CD4-positive, CD25-positive, alpha-beta regulatory T cell (primary cell): ENCODE measurements at places on chromosomes 2 and 18.

- no peak for DNase-seq
Measured at GRCh38 chr18:22509423-22509822, 91.7 kb upstream of the CTAGE1 start.

DNA sequence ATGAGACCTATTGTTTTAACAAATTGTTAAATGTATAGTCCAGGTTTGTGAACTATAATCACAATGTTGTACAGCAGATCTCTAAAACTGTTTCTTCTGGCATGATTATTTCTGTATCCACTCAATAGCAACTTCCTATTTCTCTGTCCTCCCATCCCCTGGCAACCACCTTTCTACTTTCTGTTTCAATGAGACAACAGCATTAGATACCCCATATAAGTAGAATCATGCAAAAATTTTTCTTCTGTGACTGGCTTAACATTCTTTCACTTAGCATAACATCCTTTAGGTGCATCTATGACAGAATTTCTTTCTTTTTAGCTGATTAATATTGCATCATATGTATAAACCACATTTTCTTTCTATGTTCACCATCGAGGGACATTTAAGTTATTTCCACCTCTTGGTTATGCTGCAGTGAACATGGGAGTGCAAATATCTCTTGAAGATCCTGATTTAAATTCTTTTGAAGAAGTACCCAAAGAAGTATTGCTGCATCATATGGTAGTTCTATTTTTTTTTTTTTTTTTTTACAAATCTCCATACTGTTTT is 713.5 kb downstream of the LRP1B start:
- no peak for DNase-seq

DNA sequence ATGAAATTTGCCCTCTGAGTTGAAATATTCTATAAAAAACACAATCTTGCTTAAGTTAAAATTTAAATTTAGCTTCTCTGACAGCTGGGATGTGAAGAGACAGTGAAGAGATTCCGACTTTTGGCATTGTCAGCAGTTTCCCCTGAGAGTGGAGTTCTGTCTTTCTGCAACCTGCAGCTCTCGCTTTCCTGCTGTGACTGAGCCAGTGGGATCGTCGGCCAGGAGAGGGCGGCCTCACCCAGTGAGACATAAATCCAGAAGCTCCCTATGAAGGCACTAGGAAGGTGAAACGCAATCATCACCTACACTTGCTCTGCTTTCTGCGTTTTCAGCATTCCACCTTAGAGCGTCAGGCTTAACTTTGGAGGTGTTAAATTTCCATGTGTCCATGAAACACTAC is 75.4 kb upstream of the HNMT start:
- no peak for DNase-seq

DNA sequence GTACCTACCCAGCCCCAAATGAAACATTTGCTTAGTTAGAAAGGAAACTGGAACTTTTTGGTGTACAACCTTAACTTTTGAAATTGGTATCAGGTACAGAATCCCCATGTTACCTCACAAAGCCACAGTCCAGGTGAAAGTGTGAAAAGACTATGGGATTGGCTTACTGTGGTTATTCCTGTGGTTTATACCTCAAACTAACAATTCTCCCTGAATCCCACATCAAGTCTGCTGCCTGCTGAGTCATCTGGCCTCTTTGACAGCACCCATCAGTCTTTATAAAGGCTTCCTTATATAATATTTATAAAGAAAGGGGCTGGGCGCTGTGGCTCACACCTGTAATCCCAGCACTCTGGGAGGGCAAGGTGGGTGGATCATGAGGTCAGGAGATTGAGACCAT is 164.6 kb downstream of the TMEM247 start:
- no peak for DNase-seq

GRCh38 chr2:133871545-133872209 is 303.4 kb upstream of the NCKAP5 start:
- DNase-seq, result no peak

GRCh38 chr18:78896111-78896905 is 83.3 kb upstream of the SALL3 start:
- no peak for DNase-seq

DNA sequence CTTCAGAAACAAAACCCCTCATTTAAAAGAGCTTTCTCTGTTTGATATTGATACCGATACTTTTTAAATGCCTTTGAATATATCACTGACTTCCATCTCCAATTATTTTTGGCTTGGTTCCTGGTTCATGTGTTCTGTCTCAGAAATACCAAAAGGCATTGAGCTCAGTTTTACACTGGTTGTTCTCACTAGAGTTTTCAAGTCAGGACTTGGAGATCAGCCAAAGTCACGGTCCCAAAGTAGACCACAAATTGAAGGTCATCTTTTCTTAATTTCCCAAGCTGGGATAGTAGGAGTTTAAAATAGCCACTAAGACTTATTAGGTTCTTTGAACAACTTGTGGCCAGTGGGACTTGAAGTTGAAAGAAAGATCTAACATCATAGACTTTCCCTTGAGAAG is 24.2 kb downstream of the DHRS9 start:
- no peak for DNase-seq

DNA sequence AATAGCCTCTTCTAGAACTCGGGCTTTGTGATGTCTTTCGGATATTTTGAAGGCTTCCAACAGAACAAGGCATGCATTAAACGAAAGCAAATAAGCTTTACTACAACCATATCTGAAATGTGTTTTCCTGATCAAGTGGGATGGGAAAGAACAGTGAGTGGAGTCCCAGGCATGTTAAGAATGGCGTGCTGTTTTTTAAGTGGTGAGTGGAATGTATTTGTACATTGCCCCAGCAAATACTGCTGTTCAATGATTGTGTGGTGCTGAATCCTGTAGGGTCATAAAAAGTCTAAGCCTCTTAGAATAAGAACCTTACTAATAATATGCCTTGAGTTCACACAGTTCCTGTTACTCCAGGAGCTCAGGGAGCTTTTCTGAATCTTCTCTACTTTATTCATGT is 52.5 kb downstream of the POMC start:
- DNase-seq, result no peak

- DNase-seq, result no peak
Measured at GRCh38 chr18:10055125-10055750, 141.4 kb downstream of the VAPA start.

DNA sequence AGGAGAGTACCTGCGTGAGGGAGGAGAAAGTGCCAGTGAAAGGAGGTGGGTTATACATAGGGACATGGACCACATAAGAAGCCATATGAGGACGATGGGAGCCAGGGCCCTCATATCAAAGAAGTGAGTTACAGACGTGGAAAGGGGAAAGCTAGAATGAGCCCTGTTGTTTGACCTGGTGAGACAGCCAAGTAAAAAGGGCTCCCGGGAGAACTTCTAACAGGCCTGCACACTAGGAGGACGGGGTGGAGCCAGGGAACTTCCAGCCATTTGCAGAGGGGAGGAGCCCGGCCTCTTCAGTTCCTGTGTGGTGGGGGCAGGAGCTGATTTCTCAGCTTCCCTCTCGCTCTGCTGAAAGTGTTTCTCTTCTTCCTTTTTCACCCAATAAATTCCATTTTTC is 84.1 kb upstream of the SLC66A3 start:
- no peak for DNase-seq

GRCh38 chr2:122960759-122961641 is 1064.1 kb upstream of the CNTNAP5 start:
- DNase-seq, result no peak

GRCh38 chr2:9992427-9993187 is 41.1 kb downstream of the GRHL1 start:
- no peak for DNase-seq

GRCh38 chr2:74566754-74567085 is 12.2 kb downstream of the DOK1 start:
- DNase-seq, result no peak

GRCh38 chr2:81549646-81550045 is 1245.1 kb upstream of the LRRTM1 start:
- DNase-seq, result no peak

GRCh38 chr2:147110317-147110716 is 734.5 kb upstream of the ACVR2A start:
- no peak for DNase-seq

- no peak for DNase-seq
Measured at GRCh38 chr2:42795841-42796301, 3.5 kb upstream of the HAAO start.

DNA sequence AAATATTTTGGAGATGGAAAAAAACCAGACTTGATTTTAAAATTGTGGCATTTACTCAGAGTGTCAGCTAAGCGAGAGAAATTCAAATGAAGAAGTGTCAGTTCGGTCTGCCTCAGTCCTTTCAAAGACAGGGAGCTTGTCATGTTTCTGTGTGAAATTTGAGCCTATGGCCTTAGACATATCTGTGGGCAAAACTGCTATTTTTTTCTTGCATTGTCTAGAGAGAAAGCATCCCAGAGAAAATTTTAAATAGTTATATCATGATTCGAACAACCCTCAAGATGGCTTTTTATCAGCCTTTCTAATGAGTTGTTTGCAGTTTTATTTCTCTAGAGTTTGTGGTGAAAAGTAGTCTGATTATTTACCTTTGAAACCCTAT is 50.2 kb upstream of the KCNE4 start:
- no peak for DNase-seq

DNA sequence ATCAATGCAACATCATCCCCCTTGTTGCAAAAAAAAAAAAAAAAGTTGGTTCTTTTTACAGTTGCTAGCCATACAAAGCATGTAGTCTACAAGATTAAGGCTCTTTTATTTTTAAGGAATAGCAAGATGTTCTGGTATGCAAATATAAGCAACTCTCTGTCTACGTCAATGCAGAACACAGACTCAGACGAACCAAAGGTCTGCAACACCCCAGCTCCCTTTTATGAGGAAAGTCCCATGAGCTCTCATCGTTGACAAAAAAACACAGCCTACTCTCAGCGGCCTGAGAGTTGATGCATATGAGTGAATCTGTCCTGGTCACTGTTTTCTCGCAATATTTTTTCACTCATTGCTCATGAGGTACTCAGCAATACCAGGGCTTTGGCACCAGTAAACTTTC is 112.9 kb downstream of the STK39 start:
- no peak for DNase-seq

DNA sequence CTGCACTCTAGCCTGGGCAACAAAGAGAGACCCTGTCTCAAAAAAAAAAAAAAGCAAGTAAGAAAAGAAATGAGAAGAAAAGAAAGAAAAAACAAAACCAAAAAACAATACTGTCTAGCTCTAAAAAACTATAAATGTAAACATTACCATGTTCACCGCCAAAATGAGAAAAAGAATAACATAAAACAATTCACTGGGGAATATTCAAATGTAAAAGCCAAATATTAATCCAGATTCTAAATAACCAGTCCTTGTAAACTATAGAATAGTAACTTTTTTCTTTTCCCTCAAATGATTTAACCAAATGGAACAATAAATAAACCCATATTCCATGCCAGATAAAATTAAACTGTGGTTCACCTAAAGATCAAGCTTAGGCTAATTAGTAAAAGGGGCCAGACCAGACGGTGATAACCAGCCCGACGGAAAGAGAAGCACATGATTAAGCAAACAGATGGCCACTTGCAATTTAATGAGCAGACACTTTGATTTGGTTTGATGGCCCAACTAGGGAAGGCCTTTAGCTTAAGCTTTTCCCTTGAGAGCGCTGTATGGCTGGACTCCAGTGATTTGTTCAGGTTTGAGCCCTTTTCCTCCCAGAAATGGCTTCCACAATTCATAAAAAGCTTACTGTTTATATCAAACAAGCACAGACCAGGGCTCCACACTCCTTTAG is 39.4 kb upstream of the ZNF397 start:
- no peak for DNase-seq

GRCh38 chr2:181239201-181239799 is 217.9 kb upstream of the ITGA4 start:
- peak; percentile 5 for DNase-seq

- DNase-seq, result no peak
Measured at GRCh38 chr2:217868911-217869334, 133.9 kb downstream of the TNS1 start.

DNA sequence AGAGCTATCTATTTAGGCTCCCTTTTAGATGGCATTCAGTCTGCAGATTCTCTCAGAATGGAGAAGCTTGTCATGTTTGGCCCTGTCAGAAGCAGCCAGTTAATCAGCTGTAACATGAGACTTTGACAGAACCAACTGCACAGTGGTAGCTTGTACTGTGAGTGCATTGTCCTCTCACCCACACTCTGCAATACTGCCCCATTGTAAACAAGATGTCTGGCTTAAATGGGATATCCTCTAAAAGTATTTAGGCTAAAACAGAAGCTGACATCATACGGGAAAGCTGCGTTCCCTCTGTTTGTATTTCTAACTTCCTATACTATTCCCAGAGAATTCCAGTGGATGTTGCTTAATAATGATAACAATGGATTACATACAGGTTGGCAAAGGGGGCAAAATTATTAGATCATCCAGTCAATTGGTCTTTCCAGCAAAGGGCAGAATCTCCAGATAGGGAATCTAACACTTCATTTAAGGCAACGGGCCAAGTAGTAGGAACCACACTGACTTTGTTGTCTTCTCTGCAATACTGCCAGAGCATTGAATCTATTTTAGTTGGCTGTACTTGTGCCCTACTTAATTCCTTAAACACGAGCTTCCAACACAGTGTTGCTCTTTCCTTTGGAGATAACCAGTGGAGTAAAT is 15.4 kb upstream of the STAT4 start:
- no peak for DNase-seq

DNA sequence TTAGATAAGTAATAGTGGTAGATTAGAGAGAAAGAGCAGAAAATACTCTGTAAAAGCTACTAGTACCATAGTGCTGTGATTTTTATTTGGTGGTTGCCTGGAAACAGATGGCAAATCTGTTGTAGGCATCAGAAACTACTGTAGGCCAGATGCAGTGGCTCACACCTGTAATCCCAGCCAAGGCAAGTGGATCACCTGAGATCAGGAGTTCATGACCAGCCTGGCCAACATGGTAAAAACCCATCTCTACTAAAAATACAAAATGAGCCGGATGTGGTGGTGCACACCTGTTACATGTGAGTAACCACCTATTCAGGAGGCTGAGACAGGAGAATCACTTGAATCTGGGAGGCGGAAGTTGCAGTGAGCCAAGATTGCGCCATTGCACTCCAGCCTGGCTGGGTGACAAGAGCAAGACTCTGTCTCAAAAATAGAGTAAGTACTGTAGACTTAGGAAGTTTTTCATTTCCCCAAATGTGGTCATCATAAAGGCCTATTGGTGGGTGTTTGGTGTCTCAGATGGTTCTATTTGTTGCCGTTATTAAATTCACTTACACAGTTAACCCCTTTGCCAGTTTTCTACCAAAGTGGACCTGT is 79.6 kb downstream of the SPTBN1 start:
- no peak for DNase-seq

- no peak for DNase-seq
Measured at GRCh38 chr2:176491172-176491904, 222.1 kb downstream of the MTX2 start.

DNA sequence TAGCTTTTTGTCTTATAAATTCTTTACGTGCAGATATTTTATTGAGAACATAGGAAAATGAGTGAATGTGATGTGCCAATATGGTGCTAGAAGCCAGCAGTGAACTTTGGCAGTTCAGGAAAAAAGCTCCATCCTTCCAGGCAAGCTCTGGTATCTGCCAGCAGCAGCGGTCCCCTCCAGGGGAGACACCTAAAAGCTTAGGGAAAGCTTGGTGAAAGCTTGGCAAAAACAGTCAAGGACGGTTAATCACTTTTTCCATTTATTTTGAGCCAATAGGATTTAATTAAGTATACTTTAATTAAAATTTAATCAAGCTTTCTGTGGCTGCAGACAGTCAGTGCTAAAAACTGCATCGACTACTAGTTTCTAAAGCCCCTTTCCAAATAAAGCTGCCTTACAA is 60.4 kb downstream of the PID1 start:
- no peak for DNase-seq

GRCh38 chr2:134258684-134259388 is 5.0 kb downstream of the MGAT5 start:
- DNase-seq, result peak; percentile 7
